ENCODE measurements at places on chromosomes 6 and 20.

- no peak for DNase-seq
Measured at GRCh38 chr6:149054559-149055194, 262.8 kb upstream of the TAB2 start.

DNA sequence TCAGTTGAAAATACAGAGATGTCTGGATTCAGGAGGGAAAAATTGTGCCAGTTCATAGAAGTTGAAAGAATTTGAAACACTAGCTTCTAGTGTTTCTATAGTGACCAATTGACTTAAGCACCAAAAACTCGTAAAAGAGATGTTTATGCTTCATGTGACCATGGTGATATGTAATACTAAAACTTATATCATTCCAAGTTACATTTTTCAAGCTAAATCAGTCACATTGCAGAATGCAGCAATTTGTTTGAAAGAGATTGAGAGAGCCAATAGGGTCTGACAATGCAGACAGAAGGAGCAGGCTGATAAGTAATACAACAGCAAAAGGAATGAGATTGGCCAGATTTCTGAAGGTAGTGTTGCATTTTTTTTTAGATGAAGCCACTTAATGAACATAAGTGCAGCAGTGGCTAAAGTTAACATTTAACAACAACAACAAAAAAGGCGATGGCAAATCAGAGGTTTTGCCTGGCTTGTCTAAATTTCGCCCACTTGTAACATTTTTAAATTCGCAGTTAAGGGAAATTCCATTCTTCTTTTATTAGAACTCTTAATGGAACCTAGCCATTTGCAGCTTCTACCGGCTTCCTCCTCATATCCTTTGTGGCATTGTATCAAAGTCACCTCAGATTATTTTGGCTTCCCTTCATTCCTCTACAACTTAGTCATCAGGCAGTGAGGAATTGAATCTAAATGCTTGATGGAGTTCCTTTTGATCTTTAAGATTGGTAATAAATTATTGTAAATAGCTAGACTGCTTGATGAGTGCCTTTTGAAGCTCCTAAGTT lies 484.0 kb upstream of the SOX4 start:
- no peak for DNase-seq

DNA sequence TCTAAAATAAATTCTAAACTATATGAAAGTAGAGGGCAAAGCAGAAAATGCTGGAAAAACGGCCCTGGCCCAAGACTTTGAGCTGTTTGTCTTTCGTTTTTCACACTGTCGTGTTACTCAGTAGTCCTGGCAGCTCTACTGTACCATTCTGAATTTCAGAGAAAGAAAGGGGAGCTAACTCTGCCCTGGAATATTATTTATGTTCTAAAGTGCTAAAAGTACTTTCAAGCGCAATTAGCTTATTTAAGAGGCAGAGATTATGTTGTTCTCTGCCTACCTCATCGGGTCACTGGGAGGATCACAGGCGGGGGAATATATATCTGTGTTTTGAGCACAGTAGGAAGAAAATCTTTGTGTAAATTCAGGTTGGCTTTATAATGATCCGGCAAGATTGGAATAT lies 152.4 kb upstream of the QKI start:
- no peak for DNase-seq

- no peak for DNase-seq
Measured at GRCh38 chr6:13139119-13139518, 189.2 kb downstream of the TBC1D7 start.

GRCh38 chr6:169997930-169998218 lies 246.5 kb downstream of the ERMARD start:
- no peak for DNase-seq

DNA sequence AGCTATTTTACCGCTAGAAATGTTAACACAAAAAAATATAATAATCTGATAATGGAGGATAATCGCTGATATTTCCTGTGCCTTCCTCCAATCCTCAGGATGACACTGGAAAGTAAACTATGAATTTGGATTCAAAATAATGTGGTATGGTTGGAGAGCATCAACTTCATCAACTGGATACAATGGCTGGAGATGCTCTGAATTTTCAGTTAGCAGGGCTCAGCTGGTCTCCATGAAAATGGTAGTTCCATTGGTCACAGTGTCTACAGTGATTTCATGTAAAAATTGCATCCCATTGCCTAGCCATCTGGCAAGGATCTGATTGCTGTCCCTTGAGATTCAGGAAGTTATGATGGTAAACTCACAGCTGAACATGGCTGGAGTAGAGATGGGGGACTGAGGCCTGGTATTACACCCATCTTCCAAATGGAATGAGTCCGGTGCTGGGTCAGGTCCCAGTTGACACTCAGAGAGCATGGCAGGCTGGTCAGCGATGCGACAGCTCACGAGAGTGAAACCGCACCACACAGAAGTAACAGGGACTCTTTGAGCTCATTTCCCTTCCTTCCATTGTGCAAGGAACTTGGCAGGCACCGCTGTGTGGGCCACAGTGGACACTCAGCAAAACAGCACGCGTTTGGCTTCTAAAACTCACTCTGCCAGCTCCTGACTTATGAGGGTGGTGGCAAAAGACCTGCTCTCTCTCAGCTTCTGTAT lies 142.4 kb upstream of the TNFAIP3 start:
- DNase-seq, result no peak

DNA sequence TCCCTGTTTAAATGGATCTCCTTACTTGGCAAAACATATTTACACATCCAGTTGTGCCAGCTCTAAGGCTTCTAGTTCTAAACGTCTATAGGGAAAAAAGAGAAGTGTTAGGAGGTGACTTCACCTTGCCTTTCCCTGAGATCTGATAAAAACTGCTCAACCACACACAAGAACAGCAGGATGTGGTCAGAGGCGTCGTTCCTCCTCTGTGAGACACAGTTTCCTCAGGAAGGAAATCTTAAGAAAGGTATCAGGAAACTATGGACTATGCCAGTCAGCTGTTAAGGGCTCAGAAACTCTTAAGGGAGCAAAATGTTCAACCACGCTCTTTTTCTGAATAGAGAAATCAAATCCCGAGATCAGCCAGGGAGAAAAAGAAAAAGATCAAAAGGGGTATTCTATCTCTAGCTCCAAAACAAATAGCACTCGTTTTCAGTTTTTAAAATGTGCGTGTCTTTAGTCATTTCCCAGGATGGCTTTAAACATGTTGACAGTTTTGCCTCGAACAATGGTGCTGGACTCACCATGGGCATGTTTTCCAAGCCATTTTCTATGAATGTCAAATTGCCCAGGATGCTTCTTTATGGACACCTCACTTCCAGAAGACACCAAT lies 154.5 kb downstream of the HACE1 start:
- no peak for DNase-seq

- no peak for DNase-seq
Measured at GRCh38 chr6:168915855-168916254, 337.8 kb downstream of the THBS2 start.

- no peak for DNase-seq
Measured at GRCh38 chr6:119902681-119903080, 553.1 kb upstream of the MAN1A1 start.

- no peak for DNase-seq
Measured at GRCh38 chr6:148758492-148758891, 11.7 kb downstream of the UST start.

DNA sequence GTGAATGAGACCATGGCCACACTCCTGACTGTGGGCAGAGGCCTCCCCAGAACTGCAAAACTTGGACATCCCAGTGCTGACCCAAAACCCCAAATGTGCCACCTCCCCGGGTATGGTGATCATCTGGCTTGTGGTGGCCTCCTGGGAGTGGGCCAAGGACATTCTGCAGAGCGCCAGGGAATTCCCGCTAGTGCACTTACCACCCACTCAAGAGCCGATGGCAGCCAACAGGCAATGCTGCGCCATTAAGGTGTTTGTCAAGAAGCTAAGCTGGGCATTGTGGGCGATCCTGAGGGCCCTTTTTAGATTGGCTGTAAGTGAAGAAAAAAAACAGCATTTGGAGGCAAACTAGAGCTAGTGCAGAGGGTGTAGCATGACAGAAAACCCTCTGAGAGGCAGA lies 9.4 kb downstream of the MMP24 start:
- DNase-seq, result no peak

- no peak for DNase-seq
Measured at GRCh38 chr20:54624706-54625390, 149.5 kb downstream of the DOK5 start.

- no peak for DNase-seq
Measured at GRCh38 chr6:170329321-170329720, 22.8 kb downstream of the FAM120B start.

DNA sequence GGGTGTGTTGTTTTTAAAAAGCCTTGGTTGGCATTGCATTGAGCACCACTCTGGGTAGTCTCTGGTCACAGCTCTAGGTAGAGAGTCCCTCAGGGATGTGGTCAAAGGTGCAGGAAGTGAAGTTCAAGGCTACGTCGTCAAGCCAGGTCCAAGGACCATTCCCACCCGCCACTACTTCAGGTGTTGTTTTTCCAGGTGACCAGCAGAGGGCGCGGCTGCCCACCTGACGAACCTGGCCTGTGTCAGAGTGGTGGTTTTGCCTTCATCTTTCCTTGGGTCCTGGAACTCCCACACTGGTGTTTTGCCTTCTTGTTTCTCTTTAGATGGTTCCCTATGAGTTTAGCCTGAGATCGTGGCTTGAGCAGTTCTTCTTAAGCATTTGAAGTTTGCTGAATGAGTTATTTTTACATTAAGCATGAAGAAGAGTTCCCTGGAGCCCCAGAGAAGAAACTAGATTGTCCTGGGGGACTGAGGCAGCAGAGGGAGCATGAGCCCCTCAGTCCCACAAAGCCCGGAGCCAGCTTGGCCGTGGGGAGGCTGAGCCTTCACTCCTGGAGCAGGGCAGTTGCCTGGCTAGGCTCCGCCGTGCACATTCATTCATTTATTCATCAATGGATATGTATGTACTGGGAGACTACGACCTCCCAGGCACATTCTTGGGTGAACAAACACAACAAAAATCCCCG lies 5.6 kb upstream of the PHACTR3 start:
- no peak for DNase-seq

- DNase-seq, result peak; percentile 32
Measured at GRCh38 chr20:23889775-23890187, 10.2 kb upstream of the CST5 start.

DNA sequence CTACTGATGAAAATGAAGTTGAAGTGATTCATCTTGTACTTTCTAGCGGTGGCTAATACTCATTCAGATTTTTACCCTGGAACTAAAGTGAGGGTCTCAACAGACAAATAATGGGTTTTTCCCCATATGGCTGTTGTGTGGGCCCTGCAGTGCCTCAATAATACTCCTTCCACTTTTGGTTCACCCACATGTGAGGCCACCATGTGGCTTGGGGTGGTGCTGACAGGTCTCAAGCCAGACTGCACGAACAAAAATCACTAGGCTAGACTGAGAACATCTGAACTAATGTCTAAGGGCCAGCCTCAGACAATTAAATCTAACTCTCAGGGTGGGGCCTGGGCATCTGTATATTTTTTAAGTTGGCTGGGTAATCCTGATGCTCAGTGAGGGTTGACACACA lies 7.9 kb upstream of the COL12A1 start:
- DNase-seq, result no peak

- no peak for DNase-seq
Measured at GRCh38 chr6:166636934-166637333, 9.9 kb upstream of the RPS6KA2 start.

DNA sequence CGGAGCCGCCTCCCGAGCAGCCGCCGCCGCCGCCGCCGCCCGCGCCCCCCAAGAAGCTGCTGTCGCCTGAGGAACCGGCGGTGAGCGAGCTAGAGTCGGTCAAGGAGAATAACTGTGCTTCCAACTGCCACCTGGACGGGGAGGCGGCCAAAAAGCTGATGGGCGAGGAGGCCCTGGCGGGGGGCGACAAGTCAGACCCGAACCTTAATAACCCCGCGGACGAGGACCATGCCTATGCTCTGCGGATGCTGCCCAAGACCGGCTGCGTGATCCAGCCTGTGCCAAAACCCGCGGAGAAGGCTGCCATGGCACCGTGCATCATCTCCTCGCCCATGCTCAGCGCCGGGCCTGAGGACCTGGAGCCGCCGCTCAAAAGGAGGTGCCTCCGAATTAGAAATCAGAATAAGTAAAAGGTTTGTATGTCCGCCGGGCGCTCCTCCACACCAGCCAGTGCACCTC lies 145.2 kb downstream of the SOBP start:
- DNase-seq, result no peak

DNA sequence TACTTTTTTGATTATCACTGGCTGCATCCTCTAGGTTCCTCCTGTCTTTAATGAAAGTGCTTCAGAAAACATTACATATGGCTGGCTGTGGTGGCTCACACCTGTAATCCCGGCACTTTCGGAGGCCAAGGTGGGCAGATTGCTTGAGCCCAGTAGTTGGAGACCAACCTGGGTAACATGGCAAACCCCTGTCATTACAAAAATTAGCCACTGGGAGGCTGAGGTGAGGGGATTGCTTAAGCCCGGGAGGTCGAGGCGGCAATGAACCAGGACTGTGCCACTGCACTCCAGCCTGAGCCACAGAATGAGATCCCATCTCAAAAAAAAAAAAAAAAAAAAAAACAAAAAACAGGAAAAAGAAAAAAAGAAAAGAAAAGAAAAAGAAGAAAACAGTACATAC lies 35.3 kb downstream of the BEND3 start:
- DNase-seq, result no peak

GRCh38 chr6:42049948-42050296 lies 402 bp upstream of the TAF8 start:
- no peak for DNase-seq

DNA sequence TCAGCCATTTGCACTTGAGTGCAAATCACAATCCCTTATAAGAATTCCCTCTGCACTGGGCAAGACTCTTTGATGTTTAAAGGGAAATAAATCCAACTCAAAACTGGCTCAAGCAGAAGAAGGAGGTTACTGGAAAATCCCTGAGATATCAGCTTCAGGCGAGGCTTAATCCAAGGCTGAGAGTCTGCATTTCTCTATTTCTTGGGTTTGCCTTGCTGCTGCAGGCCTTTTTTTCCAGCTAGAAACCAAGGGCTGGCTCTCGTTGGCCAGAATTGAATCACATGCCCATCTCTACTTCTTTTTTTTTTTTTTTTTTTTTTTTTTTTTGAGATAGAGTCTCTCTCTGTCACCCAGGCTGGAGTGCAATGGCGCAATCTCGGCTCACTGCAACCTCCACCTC lies 11.7 kb downstream of the HCK start:
- no peak for DNase-seq

DNA sequence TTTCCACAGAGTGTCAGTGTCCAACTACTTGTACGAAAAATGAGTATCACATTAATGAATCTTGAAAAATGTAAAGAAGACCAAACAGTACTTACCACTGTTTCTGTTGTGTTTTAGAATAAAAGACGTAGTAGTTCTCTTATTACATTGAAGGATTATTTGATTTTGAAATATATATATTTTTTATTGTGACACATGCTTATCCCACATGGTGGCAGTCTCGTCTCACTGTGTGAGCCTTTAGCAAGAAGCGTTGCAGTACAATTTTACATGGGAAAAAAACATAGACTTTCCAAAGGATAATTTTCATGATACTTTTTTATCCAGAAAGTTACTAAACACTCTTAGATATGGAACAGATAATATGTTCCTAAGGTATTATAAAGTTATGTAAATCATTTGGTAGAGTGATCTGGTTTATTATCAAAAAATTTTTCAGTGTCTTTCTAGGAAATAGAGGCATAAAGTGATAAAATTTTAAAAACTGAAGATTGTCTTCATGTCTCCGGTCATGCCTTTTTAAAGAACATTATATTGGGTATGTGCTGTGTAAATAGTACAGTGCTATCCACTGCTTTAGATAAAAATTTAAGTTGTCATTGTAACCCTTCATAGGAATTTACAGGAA lies 117.5 kb upstream of the SAMD5 start:
- DNase-seq, result no peak

GRCh38 chr6:37134036-37134395 lies 35.9 kb upstream of the PIM1 start:
- no peak for DNase-seq

- no peak for DNase-seq
Measured at GRCh38 chr20:37137547-37137946, 41.6 kb upstream of the RPN2 start.

GRCh38 chr20:60559462-60559861 lies 601.2 kb downstream of the CDH26 start:
- DNase-seq, result no peak
